ENCODE measurements at places on chromosomes 3 and 15.
A peak's percentile ranks its signal among the peaks of the same experiment; 100 is the strongest.

- no peak for DNase-seq
These were observed 211.7 kb upstream of the GADL1 start for GRCh38 chr3:31106204-31106603.

DNA sequence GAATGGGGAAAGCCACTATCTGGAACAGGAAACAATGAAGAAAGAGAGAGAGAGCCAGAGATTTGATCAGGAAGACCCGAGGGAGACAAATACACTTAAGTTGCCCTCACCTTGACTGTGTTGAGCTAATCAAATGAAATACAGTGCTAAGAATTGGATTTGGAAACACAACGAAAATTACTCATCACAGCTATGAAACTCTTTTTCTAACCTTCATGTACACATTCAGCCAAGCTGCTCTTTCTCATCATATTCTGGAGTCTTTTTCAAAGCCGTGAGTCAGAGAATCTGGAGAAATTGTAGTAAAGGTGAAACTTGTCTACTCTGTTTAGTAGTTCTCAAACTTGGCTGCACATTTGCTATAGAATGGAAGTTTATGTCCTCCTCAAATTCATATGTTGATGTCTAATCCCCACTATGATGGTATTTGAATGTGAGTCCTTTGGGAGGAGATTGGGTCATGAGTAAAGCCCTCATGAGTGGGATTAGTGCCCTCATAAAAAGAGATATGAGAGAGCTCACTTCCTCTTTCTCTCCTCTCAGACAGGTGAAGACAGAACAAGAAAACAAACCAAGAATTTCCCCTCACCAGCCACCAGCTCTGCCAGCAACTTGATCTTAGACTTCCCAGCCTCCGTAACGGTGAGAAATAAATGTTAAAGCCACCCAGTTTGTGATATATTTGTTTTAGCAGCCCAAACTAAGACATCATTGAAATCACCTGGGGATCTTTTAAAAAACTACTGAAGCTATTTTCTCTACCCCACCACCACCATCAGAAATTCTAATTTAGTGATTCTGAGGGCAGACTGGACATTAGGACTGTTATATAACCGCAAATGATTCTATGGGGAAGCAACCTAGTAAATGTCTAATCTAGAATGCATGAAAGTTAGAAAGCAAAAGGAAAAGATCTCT is 143.6 kb upstream of the GRM7 start:
- no peak for DNase-seq

DNA sequence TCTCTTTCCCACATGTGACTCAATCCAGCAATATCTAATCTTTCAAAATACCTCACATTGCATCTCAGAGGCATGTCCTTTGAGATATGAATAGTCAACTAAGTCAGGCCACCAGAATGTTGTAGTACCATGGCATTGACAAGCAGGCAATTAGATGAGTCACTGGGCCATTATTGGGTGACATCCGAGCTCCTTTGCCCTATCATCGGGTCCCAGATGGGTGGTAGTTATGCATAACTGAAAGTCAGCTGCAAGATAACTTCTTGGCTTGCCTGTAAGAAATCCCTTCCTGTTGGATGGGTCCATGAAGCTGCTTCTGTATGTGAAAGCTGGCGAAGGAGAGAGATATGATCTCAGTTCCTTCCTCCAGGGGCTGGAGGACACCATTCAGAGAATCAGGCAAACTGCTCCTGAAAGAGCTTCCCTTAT is 32.8 kb downstream of the ARRDC4 start:
- no peak for DNase-seq

GRCh38 chr3:198107840-198108734 is 148.1 kb downstream of the LMLN start:
- DNase-seq: no peak

DNA sequence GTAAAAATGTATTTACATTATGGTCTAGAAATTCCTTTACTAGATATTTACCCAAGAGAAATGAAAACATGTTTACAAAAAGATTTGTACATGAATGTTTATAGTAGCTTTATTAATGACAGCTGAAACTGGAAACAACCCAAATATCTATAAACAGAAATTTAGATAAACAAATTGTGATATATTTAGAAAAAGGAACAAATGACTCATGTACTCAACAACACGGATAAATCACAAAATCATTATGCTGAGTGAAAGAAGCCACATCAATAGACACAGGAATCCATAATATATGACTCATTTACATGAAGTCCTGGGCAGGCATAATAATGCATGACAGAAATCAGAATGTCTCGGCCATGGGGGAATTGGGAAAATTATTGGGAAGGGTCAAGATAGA is 1020.2 kb downstream of the SQOR start:
- no peak for DNase-seq

DNA sequence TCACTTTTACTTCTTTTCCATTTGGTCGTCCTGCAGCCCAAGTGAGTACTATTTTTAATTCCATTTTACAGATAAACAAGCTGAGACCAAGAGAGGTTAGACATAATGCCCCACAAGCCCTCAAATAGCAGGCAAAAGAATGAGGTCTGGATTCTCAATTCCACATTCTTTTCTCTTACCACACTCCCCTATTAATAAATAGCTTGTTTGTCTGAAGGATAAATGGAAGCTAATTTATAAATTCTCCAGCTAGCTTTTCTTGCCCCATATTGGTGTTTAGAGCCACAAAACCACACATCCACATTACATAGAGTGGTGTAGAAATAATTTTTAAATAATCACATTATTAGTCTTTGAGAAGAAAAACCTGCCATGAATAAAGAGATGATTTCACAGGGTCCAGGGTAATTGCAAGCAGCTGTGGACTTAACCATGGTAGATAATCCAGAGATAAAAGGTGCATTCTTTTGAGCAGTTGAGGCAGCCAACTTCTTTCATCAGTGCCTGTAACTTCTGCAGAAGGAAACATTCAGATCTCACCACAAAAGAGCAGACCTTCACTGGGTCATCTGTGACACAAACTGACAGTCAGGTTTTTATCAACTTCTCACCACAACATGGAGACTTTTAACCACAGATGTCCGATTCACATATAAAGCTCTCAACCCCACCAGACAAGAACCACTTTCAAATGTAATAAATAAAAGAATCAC is 313.4 kb upstream of the STT3B start:
- DNase-seq: no peak

- no peak for DNase-seq
These were observed 25.5 kb downstream of the DPH3 start for GRCh38 chr3:16239086-16239770.

DNA sequence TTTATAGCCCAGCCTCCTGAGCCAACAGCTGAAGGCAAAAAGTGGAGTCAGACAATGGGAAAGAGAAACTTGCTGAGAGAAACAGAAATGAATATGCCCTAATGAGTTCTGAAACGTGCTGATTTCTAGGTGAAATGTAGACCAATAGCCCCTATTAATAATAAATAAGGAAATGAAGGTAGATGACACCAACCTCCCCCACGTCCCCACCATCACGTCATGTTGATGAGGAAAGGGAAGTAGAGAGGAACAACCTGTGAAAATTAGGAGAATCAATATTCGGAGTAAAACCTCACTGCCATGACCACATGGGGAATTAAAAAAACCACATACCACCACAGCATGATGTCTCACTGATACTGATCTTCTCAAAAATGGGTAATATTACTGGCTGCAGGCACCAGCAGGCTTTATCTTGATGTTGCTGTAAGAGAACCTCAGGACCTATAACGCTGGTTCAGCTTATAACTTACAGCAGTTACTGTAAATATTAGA is 64.0 kb downstream of the KAT2B start:
- DNase-seq: no peak

- no peak for DNase-seq
These were observed 671.1 kb downstream of the TBL1XR1 start for GRCh38 chr3:176526225-176526624.

DNA sequence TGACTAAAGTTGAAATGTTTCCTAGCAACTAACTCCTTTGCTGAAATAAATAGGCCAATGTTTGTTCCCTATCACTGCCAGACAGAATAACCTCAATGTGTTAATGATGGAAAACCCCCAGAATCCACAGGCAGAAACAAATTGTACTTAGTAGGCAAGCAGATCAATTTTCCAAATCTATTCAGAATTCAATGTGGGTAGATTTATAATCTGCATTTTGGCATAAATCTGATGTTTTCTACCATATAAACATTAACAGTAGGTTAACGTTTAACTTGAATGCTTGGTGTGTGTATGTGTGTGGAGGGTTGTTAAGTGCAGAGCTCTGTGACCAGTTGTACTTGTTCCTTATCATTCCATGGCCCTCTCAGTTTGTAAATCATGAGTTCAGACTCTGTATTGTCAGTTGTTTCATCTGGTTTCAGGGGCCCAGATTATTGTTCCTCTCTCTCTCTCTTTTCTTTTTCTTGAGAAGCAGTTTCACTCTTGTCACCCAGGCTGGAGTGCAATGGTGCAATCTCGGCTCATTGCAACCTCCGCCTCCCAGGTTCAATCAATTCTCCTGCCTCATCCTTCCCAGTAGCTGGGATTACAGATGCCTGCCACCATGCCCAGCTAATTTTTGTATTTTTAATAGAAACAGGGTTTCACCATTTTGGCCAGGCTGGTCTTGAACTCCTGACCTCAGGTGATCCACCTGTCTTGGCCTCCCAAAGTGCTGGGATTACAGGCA is 32.8 kb downstream of the PLSCR1 start:
- no peak for DNase-seq

GRCh38 chr3:115999613-116000012 is 376.3 kb downstream of the GAP43 start:
- peak; percentile 8 for DNase-seq

GRCh38 chr3:2082871-2083480 is 15.7 kb upstream of the CNTN4 start:
- DNase-seq: no peak

- DNase-seq: no peak
These were observed 7.5 kb downstream of the ZNF592 start for GRCh38 chr15:84755736-84756527.

- DNase-seq: no peak
These were observed 175.8 kb downstream of the XXYLT1 start for GRCh38 chr3:195095035-195095703.

DNA sequence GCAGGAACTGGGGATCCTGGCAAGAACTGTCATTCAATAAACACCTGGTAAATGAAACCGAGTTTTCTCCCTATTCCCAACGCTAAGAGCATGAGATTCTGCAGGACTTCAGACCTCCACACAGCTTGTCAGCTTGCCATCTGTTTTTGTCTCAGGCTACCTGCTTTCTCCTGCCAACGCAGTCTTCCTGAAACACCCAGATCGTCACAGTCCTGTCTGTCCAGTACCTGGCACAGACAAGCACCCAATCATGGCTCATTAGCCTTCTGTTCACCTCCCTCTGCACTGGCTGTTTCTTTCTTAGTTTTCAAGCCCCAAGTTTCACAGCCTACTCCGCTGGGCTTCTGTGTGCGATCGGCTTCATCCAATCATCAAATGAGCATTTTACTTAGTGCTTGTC is 5.0 kb downstream of the SLC12A8 start:
- no peak for DNase-seq

DNA sequence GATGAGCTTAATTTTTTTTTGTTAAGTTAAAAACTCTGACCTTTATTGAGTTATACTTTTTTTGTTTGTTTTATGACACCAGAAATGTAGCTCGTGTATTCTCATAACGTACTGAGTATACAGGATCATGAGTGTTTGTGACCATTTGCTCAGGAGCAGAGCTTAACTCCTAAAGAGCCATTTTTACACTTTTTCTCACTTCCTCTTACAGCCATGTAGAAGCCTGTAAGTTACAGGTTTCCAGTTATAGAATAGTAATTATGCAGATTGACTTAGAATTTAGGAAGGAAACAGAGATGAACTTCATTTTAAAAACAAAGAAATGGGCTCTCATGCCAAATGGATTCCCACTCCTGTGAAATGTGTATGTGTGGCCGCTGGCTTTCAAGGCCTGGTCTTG is 151.7 kb downstream of the MCTP2 start:
- DNase-seq: no peak

GRCh38 chr3:160003520-160004128 is 15.0 kb downstream of the IL12A start:
- peak; percentile 80 for DNase-seq

DNA sequence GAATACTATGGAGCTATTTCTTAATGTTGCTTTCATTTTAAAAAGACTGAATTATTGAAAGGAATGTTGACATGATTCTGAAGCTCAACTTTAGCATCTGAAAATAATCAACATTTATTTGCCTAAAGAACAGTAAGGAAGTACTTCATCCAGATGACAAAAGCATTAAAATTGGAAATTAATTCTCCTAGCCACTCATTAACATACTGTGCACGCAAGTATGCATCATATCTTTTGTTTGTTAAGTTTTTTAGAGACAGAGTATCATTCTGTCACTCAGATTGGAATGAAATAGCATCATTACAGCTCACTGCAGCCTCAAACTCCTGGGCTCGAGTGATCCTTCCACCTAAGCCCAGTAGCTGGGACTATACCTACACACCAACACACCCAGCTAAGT is 632.1 kb upstream of the ALCAM start:
- no peak for DNase-seq

DNA sequence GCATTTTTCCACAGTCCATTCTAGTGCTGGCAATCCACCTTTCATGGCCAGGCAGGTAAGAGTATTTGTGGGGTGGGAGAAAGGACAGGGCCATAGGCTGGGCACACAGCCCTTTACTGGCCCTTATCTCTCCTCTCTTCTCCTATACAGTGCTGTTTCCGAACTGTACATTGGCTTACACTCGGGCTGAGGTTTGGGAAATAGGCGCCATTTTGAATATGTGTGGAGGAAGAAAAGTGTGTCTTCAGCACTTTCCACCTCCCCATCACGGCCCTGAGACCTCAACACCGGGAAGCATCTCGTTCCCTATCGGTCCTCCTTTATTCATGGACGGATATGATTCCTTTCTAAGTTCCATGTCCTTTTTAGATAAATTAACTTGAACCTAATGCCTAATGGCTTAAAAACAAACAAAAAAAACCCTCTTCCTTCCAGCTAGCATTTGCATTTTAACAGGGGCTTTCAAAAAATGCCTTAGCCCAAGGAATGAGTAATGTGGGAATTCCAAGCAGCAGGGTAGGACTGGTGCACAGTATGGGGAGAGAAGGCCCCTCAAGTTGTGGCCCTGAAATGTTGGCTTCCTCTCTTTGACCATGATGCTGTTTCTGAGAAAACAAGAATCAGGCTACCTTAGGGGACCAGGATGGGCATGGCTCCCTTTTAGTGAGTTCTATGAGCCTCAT is 24.5 kb downstream of the CD86 start:
- DNase-seq: no peak

DNA sequence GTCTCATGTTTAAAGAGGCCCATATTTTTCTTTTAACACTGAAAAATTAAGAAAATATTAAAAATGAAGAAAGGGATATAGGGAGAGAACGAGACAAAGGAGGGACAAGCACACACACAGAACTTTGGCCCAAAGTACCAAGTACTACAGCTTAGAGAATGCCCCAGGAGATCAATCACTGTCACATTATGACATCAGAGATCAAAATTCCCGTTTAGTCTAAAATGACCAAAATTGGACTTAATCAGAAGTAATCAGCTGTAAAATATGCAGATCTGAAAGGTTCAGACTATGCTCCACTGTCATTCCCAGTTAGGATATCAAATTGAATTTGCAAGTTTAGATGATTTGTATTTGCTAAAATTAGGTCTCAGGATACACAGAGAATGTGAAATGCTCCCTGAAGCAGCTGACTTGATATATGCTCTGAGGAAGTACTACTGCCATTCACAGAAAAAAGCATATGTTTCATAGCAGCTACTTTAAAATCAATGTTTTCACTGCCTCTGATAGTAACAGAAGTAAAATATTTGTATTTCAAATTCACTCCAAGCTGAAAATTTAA is 123.0 kb downstream of the PEAK1 start:
- no peak for DNase-seq
